AG20443 (cell line): ENCODE measurements at places on chromosomes 7 and 10.

DNA sequence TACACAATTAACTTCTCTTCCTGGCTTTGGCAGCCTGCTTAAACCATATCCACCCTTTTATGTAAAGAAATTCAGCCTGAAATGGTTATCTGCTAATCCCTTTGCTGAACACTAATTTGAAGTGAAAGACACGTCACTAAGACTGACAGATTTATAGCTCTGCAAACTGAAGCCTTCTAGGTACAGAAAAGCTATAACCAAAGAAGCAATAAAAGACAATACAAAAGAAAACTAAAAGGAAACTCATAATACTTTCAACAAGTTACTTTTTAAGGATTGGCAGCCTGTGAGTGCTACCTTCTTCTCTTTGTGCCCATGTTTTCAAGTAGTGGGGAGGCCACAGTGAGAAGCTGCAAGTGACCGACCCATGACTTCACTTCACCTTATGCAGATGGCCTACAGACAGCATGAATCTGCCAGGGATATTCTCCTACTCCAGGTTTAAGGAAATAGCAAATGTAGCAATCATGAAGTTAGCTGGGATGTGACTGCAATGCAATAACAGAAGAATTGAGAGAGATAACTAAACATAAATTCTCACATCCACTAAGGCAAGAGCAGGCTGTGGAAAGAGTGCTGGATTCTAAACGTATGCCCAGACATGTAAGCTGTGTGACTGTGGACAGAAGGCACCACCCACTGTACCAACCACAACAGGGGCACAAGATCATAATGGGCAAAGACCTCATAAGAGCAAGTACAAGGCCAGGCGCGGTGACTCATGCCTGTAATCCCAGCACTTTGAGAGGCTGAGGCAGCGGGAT lies 10.7 kb upstream of the SPOCK2 start:
- no peak for DNase-seq

GRCh38 chr10:59383436-59383835 lies 21.1 kb upstream of the FAM13C start:
- DNase-seq: no peak

DNA sequence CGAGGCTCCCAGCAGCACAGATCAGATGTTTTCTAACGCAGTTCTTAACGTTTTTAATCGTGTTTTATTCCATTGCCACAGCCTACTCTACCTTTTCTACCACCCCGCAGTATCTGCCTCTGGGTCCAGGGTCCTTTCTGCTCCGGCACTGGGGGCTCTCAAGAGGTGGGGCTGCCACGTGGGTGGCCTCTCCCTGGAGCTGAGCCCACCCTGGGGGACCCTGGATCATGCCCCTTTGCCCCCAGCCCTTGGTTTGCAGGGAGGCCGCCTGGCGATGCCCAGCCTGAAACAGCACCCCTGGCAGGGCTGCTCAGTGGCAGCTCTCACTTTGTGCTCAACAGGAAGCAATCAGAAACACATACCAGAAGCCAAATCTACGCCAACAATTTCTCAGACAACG lies 25.3 kb downstream of the PDIA4 start:
- DNase-seq: no peak

GRCh38 chr7:125112850-125113249 lies 183.2 kb upstream of the POT1 start:
- DNase-seq: no peak

DNA sequence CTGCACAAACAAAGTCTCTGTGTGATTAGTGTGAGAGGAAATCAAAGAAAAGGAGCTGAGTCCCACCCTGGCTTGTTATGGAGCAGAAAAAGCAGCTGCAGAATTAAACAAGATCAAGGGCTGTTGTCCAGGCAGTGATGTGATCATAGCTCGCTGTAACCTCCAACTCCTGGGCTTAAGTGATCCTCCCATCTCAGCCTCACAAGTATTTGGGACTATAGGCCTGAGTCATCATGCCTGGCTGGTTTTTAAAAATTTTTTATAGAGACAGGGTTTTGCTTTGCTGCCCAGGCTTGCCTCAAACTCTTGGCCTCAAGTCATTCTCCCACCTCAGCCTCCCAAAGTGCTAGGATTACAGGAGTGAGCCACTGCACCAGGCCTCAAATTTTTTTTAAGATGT lies 88.9 kb downstream of the IPMK start:
- DNase-seq: no peak

DNA sequence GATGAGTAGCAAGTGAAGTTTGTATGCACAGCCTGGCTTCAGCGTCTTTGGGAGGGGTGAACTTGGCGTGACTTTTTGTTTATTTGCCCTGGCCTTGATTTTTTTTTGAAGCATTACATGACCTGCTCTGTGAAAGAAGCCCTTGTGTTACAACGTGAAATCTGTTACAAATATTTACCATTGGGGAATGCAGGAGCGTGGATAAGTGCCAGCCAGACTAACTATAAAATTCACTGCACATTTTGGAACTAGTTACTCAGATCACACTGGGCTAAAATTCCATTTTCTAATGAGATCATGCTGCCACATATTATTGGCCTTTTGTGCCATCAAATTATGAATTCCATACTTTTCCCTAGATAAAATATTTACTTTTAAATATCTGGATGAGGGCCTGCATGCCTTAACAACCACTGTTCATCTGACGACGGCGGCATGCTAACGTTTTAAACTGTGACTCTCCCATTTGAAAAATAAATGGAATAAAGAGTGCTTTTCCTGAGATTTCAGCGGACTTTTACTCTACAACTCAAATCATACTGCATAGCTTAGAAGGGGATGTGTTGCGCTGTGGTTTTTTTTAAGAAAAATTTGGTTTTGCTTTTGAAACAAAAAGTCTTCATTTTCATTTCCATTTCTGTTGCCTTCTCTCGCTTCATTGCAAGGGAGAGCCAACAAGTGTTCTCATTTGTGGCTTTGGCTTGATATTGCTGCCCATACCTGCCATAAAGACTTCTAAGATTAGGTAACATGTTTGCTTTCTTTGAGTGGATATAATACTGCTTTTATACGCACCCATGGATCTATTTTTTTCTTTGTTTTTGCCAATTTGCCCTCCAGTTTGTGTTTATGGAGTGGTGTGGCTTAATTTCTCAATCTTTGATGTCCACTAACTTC lies 352.2 kb downstream of the TFEC start:
- DNase-seq: peak; percentile 60

GRCh38 chr10:6214612-6215011 lies 11.9 kb downstream of the PFKFB3 start:
- no peak for DNase-seq

DNA sequence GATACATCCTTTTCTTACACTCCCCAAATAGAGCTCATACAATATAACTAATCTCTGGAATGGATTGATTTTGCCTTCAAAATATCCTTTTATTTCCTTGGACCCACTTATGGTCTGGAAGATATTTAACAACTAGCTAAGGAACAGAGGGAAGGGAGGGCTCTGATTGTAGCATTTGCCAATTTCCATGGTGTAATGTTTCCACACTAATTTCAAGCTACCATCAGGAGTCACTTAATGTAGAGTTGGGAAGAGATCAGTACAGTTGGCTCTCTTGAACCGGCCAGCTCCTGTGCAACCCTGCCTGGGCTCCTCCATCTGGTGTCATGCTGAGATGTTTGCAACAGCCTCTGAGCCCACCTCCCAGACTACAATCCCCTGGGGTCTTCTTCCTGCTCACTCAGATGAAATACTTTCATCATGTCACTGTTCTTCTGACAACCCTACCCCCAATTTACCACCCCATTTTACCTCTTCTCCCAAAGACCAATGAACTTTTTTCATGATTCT lies 8.0 kb upstream of the IL6 start:
- DNase-seq: no peak

DNA sequence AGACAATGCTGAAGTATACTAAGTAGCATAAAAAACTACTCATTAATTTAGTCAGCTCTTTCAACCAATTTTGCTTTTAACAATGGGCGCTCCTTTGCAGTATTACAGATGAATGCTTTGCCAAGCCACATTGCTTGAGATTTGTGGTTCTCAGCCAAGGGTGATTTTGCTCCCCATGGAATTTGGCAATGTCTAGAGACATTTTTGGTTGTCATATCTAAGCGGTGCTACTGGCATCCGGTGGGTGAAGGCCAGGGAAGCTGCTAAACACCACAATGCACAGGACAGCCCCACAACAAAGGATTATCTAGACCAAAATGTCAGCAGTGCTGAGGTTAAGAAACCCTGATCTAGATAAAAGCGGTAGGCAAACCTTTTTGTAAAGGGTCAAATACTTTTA lies 112.0 kb downstream of the UBE2H start:
- peak; percentile 22 for DNase-seq

DNA sequence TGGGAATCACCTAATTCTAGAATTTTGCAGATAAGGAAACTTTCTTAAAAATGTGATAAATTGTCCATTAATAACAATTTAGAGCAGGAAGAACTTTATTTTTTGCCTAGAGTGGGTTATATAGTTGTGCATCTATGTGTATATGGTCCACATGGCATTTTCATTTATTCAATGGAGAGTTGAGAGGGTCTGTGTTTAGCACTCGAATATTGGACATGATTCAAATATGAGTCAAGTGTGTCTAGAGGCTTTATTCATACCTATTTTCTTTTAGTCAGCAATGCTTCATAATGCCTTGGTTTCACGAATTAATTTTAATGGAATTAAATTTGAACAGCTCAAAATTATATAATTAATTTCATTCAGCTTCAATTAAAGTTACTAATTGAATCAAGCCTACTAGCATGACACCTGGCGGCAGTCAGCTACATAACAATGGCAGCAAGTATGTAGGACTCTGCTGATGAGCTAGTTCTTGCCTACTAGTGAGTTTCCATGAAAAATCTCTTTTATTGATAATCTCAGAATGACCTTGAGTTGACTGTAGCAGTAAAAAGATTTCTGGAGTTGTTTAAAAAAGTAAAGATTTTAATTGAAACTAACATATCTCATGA lies 17.7 kb downstream of the MDFIC start:
- DNase-seq: no peak

DNA sequence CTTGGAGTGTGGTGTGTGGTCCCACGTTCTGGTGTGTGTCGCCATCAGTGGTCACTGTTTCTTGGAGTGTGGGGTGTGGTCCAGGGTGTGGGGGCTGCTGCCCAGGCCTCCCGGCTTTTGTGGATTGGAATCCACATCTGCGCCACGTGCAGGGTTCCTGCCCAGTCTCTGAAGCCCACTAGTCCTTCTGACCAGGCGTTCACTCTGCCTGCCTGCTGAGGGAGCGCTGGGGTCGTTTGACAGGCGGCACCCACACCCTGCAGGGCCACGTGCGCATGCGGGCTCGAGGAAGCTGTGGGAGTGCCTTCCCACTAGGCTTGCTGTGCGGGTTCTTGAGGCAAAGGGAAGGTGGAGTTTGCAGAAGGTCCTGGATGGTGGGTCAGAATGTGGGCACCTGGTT lies 51.4 kb downstream of the INPP5A start:
- DNase-seq: no peak

GRCh38 chr10:3573498-3573897 lies 211.5 kb downstream of the KLF6 start:
- no peak for DNase-seq

DNA sequence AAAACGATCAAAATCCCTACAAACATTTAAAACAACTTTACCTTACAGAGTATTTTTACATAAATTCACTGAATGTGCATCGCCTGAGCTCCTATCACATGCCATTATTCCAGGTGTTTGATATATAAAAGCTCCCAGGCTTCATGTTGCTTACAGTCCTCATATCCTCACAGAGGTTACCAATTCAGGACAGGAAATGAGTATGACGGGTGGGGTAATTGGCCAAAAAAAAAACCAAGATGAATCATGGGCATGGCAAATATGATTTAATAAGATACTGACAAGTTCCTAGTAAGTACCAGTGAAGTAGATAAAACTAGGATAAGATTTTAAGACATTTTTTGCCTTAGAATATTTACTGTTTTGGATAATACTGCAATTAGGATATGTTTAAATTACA lies 135.8 kb downstream of the KMT2E start:
- peak; percentile 62 for DNase-seq

DNA sequence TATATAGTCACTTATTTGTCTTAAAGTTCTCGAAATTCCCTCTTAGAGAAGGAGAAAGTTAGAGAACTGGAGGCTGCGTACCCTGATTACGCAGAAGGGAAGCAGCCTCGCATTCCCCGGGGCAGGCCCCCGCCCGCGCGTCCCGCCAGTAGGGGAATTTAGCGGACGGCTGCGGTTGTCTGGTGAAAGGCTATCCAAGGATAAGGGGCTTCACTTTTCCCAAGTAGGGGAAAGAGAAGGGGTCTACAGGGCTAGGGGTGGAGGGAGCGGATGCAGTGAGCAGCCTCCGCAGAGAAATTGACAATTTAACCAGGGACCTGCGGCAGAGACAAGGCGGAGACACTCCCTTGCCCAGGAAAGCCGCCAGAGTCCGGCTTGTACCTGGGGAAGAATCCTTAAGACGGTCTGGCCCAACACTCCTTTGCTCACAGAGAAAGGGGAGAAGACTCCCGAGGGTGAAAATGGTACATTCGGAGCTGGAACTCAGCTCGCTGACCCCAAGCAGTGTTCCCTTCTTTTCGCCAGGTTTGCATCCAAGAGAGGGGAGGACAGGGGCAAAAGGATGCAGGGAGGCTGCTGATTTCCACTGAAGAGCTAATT lies 994 bp upstream of the MAGI2 start:
- peak; percentile 61 for DNase-seq

GRCh38 chr10:118720685-118721538 lies 33.9 kb downstream of the CACUL1 start:
- DNase-seq: peak; percentile 36

DNA sequence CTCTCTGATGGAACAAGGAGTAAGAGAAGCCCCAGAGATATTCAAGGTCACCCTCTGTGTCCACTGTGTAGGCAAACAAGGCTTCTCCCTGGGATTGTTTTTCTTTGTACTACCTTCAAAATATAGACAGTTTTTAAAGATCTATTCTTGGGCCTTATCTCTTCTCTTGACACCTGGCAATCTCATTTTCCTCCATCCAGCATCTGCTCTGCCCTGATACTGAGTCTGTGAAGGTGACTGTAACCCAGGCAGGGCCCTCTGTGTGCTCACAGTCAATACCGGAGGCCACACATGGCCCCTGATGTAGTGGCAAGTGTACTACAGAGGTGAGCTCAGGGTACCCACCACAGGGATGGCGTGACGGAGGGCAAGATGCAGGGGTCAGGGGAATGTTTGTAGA lies 221.1 kb downstream of the SNX10 start:
- no peak for DNase-seq

- no peak for DNase-seq
Observed at GRCh38 chr7:54349229-54349628, 192.9 kb upstream of the VSTM2A start.

DNA sequence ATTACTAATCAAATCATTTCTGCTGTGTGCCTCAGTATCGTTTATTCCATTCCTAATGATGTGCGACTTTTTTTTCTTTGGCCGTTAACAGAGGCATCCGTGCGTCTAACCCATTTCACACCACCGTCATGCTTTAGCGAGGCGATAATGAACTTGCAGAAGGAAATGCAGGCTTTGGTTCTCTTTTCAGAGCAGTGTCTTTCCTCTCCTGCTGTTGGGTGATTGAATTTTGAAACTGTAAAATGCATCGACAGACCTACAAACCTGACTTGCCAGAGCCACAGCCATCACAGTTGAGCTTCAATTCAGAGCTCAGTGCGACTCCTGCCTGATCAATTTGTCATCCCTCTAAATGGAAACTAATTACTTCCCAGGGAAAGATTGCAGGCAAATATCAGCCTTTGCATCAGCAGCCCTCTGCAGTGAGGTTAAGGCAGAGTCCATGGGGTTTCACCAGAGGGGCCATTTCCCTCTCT lies 486.0 kb upstream of the GALNT17 start:
- DNase-seq: no peak
